ENCODE measurements at places on chromosomes 1 and 21.

DNA sequence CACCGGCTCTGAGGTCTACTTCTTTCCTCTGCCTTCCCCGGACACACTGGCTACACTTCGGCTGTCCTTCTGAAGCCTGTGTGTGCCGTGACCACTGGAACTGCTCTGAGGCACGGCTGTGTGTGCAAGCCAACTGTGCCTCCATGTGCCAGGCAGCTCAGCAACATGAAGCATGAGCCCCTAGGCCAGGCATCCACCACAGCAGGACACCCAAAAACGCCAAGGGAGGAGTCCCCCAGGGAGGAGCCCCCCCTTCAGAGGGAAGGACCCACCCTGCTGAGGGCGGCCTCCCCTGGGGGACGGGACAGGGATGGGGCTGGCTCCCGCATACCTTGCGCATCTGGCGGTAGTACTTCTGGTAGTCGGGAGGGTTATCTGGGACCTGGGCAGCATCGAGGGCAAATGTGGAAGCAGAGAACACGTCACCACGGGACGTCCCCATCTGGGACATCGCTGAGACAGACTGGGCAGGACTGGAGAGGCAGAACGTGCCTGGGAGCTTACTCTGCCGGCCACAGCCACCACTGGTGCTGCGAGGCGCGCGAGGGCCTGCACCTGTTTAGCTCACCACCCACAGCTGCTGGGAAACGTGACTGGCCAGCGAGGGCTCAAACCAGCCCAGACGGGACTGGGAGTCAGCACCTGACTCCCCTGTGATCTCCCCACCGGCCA, 20.5 kb downstream of the LSS start:
- H3K4me1 ChIP-seq = no peaks in the 10 kb centered on the region
- H3K4me3 ChIP-seq = no peak overlapping the region
- no peak for DNase-seq
- no peaks in the 10 kb centered on the region for H3K27me3 ChIP-seq
- peaks cover 100% of the 10 kb centered on the region for H3K36me3 ChIP-seq

DNA sequence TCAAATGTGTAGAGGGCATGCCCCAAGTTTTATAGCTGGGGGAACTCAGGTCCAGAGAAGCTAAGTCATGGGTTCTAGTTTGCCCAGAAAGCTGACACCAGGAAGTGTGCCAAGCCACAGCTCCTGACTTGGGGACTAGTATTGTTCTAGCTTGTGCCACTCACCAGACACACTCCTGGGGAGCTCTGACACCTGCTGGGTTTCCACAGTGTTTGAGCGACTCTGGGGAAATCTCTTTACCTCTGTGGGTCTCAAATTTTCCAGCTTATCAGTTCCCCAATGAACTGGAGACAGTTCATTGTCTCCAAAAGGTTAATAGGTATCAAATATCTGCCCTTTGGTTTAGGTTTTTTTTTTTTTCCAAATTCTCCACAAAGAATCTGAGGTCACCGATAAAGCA, 4.2 kb downstream of the KISS1 start:
- peaks cover 6% of the 10 kb centered on the region for H3K4me1 ChIP-seq
- DNase-seq = no peak
- no peaks in the 10 kb centered on the region for H3K36me3 ChIP-seq
- H3K27me3 ChIP-seq = no peaks in the 10 kb centered on the region
- H3K4me3 ChIP-seq = no peak overlapping the region
- H3K27ac ChIP-seq = no peak overlapping the region

GRCh38 chr1:197918807-197919345, 1.7 kb downstream of the LHX9 start:
- no peak overlapping the region for H3K4me3 ChIP-seq
- no peaks in the 10 kb centered on the region for H3K36me3 ChIP-seq
- H3K27me3 ChIP-seq = peaks cover 77% of the 10 kb centered on the region
- no peak for DNase-seq

- H3K27me3 ChIP-seq = no peaks in the 10 kb centered on the region
- H3K36me3 ChIP-seq = no peaks in the 10 kb centered on the region
- peaks cover 20% of the 10 kb centered on the region for H3K4me1 ChIP-seq
- no peak for DNase-seq
Observed at GRCh38 chr21:35225573-35225972, 176.5 kb upstream of the RUNX1 start.

DNA sequence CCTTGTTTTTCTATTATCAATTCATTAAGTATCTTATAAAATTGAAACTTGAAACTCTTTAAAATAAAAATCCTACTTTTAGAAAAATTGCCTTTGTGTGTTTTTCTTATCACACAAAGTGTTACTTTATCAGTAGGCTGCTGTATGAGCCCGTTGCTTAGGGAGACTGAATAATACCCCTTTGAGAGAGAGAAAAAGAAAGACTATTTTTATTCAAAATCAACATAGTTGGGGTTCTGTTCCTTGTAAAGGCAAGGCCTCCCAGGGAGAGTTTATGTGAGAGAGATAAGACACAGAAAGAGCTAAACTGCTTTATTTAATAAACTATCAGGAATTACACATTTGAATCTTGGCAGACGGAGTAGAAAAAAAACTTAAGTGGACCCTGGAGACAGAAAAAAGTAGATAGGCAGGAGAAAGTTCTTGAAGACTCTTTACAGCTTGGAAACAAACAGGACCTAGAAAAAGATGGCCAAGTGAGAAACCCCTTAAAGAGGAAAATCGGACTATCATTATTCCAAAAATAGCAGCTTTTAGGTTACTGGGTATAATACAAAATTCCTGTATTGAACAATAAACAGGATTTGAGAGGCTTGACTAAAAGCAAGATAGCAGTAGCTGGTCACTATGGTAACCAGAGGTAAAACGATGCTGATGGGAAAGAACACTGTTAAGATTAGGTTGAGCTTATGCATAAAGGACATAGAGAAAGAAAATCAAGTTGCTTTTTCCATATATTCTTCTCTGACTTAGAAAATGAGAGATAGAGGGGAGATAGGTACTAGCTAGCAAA, 170.9 kb downstream of the LRRC7 start:
- H3K27me3 ChIP-seq = no peaks in the 10 kb centered on the region
- no peaks in the 10 kb centered on the region for H3K4me1 ChIP-seq
- no peak overlapping the region for H3K27ac ChIP-seq
- no peak for DNase-seq

DNA sequence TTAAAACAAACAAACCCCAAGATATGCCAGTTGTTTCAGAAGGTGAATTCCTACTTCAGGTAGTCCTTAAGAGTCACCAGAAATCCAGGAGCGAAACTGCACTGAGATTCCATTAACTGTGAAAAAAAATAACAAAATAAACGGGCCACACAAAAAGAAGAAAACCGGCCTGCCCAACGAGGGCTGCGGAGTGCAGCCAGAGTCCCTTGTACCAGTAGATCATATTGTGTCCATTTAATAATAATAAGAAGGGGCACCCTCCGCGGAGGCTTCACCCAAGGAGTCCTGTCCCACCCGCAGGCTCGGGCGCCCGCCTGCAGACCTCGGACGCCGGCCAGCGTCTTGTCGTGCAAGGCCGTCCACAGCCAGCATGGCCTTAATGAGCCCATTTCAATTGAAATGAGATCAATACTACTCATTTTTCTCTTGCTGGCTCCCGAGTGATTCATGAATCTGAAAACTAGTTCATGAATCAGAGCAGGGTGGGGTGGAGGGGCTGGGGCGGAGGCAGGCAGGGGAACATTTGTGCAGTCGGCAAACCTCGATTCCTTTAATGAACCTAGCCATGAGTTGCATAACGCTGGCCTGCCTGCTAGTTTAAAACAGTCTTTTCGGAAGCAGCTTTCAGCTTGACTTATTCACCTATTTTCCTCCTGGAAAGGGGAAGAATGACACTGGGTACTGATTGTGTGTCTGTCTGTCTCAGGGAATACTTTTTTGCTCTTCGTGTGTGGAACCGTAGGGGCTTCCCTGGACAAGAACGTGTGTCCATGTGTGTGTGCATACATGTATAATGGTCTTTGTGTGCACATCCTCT, 113.1 kb upstream of the IRF2BP2 start:
- H3K4me1 ChIP-seq = peaks cover 97% of the 10 kb centered on the region
- peak overlapping the region; percentile 53 for H3K4me3 ChIP-seq
- peak overlapping the region; percentile 94 for H3K27ac ChIP-seq
- H3K36me3 ChIP-seq = no peaks in the 10 kb centered on the region

GRCh38 chr1:229786974-229787610, 161.0 kb downstream of the URB2 start:
- H3K27me3 ChIP-seq = no peaks in the 10 kb centered on the region
- no peaks in the 10 kb centered on the region for H3K36me3 ChIP-seq
- no peak for DNase-seq
- no peak overlapping the region for H3K4me3 ChIP-seq

DNA sequence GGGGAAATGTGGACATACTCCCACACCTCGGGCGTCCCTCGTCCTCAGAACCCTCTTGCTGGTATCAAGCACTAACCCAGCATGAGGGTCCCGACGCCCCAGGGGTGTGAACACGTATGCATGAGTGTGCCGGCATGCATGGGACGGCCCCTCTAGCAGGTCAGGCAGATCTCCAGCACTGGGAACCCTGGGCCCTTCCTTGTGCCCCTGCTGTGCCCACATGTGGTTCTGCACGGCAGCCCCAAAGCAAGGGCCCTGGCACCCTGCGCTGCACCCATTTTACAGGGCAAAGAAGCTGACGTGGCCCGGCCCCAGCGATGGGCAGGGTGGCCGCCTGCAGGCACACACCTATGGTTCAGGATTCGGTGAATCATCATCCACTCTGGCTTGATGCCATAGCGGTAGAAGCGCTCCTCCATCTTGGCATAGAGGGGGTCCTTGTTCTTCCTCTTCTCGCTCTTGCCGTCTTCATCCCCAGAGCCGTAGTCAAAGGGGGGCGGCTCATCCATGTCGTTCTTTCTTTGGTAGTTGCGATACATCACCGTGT, 34.2 kb downstream of the CHD5 start:
- no peak overlapping the region for H3K4me3 ChIP-seq
- no peaks in the 10 kb centered on the region for H3K36me3 ChIP-seq
- peaks cover 9% of the 10 kb centered on the region for H3K4me1 ChIP-seq
- no peaks in the 10 kb centered on the region for H3K27me3 ChIP-seq
- H3K27ac ChIP-seq = no peak overlapping the region
- no peak for DNase-seq
